ENCODE measurements at places on chromosomes 5 and 9. TPM values are rescaled to one million over a fixed set of nuclear protein-coding genes. Genes with fewer than 3 reads are reported as not detected.

ARID3C gene
- total RNA-seq, result 0.18 TPM

IL13 gene
- not detected for total RNA-seq

ELOVL7 gene
- total RNA-seq, result 9.5 TPM

CBY3 gene
- total RNA-seq, result not detected

CDKN2A gene
- total RNA-seq, result not detected

ITGA2 gene
- total RNA-seq, result 36.5 TPM

PDE6A gene
- total RNA-seq, result 0.08 TPM

DND1 gene
- 0.82 TPM for total RNA-seq

PDGFRB gene
- total RNA-seq, result 0.18 TPM

RETREG1 gene
- total RNA-seq, result 2.3 TPM
